GM13977 (cell line): ENCODE measurements at places on chromosomes 7 and 10.

- no peak for DNase-seq
Observed at GRCh38 chr10:111222961-111223360, 146.1 kb downstream of the ADRA2A start.

GRCh38 chr7:103123529-103123928, 25.4 kb downstream of the NAPEPLD start:
- DNase-seq: no peak

DNA sequence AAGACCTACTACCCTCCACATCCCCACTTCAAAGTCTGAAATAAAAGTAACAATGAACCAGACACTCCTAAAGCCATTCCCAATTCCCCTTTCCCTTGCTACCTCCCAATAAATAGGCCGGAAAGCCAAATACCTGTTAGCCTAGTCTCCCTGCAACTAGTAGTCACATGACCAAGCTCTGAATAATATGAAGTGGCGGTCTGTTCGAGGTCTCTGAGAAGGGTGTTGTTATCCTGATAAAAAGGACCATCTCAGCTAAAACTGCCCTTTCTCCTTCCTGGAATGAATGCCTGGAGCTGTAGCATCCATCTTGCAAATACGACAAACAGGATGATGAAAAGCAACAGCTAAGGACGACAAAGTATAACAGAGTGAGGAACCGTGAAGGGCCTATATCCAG, 6.0 kb downstream of the KIF5B start:
- no peak for DNase-seq

- no peak for DNase-seq
Observed at GRCh38 chr10:69728335-69728870, 73.3 kb upstream of the COL13A1 start.

- DNase-seq: no peak
Observed at GRCh38 chr10:20443094-20443493, 454.0 kb downstream of the NEBL start.

GRCh38 chr10:49050906-49051305, 64.4 kb downstream of the VSTM4 start:
- DNase-seq: no peak

DNA sequence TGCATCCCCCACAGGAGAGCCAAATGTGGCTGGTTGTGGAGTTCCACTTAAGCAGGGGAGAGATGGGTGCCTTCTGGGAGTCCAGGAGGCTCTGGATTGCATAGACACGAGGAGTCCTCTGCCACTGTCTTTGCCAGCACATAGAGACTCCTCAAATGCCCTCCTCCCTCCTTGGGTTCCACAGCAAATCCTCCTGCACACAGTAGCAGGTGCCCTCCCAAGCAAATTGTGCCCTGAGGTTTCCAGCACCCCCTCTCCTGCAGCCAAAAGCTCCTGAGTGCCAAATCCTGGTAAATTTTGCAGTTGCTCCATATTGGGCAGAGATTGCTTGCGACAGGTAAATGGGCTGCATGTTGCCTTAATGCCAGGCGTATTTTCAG, 5.8 kb downstream of the EVX1 start:
- DNase-seq: peak; percentile 14

GRCh38 chr7:47407821-47408674, 173.9 kb downstream of the TNS3 start:
- DNase-seq: no peak

GRCh38 chr10:54503863-54504262, 297.2 kb downstream of the PCDH15 start:
- DNase-seq: no peak

DNA sequence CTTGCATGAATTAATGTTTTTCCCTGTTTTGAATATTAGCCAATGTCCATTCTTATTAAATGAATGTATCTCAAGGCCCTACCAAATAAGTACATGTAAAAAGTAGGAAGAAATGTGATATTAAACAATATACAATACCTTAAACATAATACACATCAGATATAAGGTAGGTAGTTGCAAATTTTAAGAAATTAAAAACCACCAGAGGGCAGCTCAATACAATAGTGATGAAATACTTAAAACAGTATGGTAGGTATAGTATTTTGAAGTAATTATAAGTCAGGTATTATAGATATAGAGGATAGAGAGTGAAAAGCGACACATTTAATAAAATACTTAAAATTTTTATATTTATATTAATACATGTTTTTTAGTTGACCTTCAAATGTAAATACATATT, 43.6 kb upstream of the CDK14 start:
- peak; percentile 23 for DNase-seq
